ENCODE measurements at places on chromosomes 12 and 14.

DNA sequence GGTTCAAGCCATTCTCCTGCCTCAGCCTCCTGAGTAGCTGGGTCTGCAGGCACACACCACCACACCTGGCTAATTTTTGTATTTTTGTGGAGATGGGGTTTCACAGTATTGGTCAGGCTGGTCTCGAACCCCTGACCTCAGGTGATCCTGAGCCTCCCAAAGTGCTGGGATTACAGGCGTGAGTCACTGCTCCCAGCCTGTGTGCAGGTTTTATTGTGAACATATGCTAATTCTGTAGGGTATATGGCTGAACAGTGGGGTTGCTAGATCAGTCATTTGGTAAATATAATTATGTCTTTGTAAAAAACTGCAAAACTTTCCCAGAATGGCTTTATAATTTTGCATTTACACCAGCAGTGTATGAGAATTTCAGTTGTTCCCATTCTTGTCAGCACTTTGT lies 85.9 kb downstream of the RCOR1 start:
- DNase-seq: no peak

- no peak for DNase-seq
These were observed 156.5 kb upstream of the MYL2 start for GRCh38 chr12:111076611-111077451.

DNA sequence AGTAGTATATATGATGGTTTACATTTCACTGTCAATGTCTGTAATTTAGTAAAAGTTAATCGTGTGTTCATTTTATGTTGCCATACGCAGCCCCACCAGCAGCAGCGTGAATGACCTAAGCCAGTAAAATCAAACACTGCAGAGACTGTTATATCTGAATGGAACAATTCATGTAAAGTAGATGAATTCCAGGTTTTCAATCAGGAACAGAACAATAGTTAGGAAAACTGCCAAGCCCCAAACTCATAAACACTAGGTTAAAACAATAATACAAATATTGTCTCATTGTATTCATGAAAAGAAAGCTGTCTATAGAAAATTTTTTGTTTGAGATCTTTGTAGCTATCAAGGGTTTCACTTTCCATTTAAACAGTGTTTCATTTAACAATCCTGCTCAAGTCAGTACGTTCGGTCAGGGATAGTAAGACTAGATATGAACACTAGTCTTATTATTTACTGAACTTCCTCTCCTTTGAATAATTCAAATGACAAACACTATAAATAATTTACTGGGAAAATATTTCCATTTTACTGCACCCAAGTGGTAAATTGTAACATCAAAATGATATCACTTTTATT lies 256.8 kb upstream of the FLRT2 start:
- DNase-seq: no peak

DNA sequence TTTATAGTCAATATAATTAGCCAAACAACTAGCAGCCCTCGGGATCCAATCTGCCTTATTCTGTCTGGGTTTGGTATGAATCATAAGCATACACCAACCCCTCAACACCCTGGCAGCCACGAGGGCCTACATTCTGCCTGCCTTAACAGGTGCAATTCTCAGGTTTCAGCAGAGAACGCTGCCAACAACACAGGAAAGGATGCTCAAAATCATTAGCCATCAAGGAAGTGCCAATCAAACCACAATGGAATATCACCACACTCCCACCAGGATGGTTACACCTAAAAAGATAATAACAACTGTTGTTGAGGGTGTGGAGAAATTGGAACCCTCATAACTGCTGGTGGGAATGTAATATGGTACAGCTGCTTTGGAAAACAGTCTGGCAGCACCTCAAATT lies 122.8 kb downstream of the TTC7B start:
- DNase-seq: no peak

DNA sequence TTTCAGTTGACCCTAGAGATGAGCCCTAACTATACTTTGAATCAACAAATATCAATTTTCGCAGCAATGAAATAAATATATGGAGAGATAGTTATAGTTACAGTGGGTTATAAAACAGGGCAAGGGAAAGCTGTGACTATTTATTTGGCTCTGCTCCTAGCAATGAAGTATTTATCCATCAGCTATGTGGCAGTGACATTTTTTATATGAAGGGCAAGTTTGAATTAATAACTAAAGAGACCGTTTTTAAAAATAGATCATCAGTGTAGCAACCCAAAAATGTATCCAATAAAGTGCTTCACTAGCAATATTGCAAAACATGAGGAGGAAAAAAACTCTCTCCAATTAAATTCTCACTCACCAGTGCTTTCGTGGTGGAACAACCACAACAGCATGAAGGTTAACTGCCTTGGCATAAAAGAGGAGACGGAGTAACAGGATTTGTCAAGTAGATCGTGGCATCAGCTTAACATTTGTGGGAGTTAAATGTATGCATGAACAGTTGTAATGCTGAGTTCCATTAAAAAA lies 58.1 kb upstream of the NUDT4 start:
- no peak for DNase-seq

DNA sequence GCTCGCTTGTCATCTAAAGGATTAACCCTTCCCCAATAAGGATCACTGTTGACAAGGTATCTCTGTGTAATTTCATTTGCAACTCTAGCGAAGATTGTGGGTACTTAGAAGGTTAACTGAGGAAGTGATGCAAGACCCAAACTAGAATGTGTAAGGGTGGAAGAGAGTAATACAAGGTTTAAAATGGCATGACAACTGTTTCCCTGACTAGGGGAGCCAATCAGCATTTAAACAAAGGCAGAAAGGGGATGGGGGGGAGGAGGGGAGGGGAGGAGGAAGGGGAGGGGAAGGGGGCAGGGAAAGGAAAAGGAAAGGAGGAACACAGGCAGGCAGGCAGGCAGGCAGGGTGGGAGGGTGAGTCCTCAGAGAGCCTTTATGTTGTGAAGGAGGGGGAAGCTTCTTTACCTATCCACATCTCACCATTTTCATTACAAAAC lies 31.1 kb downstream of the NRDE2 start:
- DNase-seq: no peak

- DNase-seq: no peak
These were observed 164.1 kb downstream of the PHETA1 start for GRCh38 chr12:111204788-111205241.

DNA sequence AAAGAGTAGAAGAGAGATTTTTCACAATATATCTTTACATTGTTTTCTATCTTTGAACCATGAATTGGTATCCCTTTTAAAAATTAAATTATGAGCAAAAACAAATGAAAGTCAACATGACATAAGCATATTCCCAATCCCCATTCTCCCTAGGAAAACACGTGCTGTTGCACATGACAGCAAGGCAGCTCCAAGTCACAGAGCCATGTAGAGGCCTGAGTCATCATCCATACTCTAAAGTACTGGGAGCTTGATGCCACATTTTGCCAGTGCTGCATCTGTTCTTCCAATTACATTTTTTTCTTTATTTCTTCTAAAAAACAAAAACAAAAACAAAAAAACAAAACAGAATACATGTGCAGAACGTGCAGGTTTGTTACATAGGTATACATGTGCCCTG lies 115.2 kb downstream of the ITPR2 start:
- DNase-seq: no peak

DNA sequence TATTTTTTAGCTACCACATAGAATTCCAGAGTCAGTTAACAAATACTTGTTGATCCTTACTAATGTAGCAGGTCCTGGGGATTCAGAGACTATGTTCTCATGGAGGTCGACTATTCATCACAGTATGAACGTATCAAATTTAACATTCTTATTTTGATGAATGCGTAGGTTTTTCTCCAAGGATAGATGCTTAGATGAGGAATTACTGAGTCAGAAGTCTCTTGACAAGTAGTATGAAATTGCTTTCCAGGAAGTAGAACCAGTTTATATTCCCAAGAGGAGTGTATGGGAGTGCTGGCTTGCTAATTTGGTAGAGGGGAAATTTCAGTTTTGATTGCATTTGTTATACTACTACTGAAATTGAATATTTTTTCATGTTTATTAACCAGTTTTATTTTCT lies 42.8 kb upstream of the CRADD start:
- no peak for DNase-seq

- no peak for DNase-seq
These were observed 71.7 kb downstream of the PTPRO start for GRCh38 chr12:15393995-15394394.

- no peak for DNase-seq
These were observed 20.4 kb downstream of the ADAM20 start for GRCh38 chr14:70514168-70515069.

All from mucosa of descending colon (tissue), 3 donors.